ENCODE measurements at places on chromosomes 12 and 14.

DNA sequence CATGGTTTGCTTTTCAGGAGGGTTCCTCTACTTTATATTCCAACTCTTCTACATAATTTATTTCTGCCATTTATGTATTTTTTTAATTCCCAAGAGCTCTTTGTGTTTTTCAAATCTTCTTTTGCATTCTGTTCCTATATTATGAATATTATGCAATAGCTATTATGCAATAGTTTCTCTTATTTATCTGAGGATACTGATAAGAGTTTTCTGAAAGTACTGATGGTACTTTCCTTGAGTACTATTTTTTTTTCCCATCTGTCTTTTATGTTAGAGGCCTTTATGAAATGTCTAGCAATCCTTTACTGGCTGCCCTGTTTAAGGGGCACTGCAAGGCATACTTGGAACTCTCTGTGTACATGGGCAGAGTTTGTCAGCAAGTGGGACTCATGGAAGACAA, 93.4 kb downstream of the SLC41A2 start:
- H3K27ac ChIP-seq: no peak overlapping the region
- DNase-seq: no peak
- H3K36me3 ChIP-seq: no peaks in the 10 kb centered on the region
- H3K27me3 ChIP-seq: no peaks in the 10 kb centered on the region

DNA sequence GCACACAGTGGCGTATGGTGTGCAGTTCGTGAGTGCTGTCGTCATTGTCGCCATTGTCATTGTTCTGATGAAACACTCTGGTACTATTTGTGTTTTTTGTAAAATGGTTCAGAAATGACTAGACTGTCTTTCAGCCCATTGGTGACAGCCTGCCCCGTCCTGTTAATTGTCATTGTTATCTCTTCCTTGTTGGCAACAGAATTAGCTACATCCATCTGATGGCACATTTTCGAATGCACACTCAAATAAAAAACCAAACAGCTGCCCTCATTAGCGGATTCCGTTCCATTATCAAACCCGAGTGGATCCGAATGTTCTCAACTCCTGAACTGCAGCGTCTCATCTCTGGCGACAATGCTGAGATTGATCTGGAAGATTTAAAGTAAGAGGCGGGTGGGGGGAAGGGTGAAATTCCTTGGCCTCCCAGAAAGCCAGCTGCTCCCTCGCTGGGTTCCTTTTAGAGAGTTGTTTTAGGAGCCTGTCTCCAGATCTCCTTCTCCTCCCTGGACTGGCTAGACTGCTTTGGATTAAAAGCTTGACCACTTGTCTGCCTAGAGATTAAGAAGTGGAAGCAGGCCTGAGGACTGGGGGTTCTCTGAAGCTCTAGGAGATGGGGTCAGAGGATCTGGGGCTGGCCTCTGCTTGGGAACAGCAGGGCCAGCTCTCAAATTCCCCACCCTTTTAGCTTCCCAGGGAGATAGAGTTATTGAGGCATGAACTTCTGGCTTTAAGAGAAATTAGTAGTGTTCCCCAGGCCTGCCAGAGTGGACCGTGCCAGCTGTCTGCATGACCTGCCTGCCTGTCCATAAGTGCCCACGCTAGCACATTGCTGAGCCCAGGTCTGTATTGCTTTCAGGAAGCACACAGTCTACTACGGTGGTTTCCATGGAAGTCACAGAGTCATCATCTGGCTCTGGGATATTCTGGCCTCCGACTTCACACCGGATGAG, 43.3 kb downstream of the MMAB start:
- DNase-seq: no peak
- no peak overlapping the region for H3K27ac ChIP-seq
- H3K27me3 ChIP-seq: no peaks in the 10 kb centered on the region
- H3K36me3 ChIP-seq: peaks cover 76% of the 10 kb centered on the region
- H3K4me1 ChIP-seq: no peaks in the 10 kb centered on the region

GRCh38 chr14:69539631-69540410, 34.9 kb downstream of the CCDC177 start:
- H3K27me3 ChIP-seq: no peaks in the 10 kb centered on the region
- no peak for DNase-seq
- no peak overlapping the region for H3K4me3 ChIP-seq
- H3K27ac ChIP-seq: no peak overlapping the region

GRCh38 chr12:6295094-6295811, 15.2 kb upstream of the PLEKHG6 start:
- H3K4me3 ChIP-seq: no peak overlapping the region
- no peaks in the 10 kb centered on the region for H3K36me3 ChIP-seq
- no peak for DNase-seq
- peaks cover 29% of the 10 kb centered on the region for H3K4me1 ChIP-seq
- H3K27ac ChIP-seq: peak overlapping the region; percentile 56
- H3K27me3 ChIP-seq: no peaks in the 10 kb centered on the region

DNA sequence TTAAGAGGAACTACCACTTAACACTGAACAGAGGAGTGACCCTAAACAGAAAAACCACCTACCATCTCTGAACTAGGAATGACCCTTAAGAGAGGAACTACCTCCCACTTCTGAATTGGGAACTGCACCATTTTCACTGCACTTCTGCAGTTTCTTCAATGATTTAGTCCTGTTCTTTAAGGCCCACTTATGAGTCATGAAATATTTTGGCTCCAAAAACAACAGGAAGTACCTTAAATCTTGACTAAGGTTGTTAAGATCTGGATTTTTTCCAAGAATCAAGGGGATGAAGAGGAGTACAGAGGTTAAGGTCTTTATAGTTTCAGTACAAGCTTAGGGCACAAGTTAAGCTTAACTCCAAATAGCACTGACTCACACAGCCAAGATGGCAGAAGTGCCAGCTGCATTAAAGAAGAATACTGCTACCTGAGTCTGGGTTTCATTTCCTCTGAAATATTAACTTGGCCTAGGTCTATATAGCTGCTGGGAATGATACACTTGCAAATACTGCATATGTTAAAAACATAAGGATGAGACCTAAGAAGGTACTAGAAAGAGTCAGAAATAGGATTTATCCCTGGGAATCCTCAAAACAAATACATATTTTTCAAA, 4.2 kb downstream of the NPC2 start:
- no peaks in the 10 kb centered on the region for H3K27me3 ChIP-seq
- no peak overlapping the region for H3K4me3 ChIP-seq
- no peak for DNase-seq
- H3K27ac ChIP-seq: no peak overlapping the region
- H3K4me1 ChIP-seq: peaks cover 30% of the 10 kb centered on the region

GRCh38 chr14:38039496-38039895, 168.2 kb upstream of the SSTR1 start:
- H3K27me3 ChIP-seq: no peaks in the 10 kb centered on the region
- H3K36me3 ChIP-seq: no peaks in the 10 kb centered on the region
- no peaks in the 10 kb centered on the region for H3K4me1 ChIP-seq
- no peak for DNase-seq
- no peak overlapping the region for H3K27ac ChIP-seq

DNA sequence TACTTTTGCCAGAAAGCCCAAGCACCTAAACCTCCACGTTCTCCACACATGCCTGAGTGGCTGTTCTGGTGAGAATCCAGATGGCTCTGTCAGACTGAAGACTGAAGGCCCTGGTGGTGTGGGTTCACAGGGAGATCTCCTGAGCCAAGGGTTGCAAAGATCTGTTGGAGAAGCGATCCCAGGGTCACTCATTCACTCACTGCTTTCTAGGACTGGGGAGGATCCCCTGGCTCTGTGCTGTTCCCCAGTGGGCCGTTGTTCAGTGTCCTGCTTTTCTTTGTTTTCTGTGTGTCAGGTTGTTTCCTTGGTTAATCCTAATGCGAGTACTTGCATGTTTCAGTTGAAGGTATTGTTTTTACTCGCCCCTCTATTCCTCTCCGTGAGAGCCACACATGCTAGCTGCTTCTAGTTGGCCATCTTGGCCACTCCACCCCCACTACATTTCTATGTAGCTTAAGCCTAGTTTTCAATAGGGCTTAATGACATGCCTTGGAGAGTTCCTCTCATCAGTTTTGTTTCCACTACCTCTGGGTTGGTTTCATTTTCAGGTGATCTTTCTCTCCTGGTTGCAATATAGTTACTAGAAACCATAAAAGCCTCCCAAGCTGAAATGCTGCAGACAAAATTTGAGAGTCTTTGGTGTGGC, 144.5 kb upstream of the SLC38A2 start:
- H3K27ac ChIP-seq: peak overlapping the region; percentile 5
- peaks cover 29% of the 10 kb centered on the region for H3K4me1 ChIP-seq
- no peaks in the 10 kb centered on the region for H3K27me3 ChIP-seq
- H3K36me3 ChIP-seq: no peaks in the 10 kb centered on the region
- no peak for DNase-seq

DNA sequence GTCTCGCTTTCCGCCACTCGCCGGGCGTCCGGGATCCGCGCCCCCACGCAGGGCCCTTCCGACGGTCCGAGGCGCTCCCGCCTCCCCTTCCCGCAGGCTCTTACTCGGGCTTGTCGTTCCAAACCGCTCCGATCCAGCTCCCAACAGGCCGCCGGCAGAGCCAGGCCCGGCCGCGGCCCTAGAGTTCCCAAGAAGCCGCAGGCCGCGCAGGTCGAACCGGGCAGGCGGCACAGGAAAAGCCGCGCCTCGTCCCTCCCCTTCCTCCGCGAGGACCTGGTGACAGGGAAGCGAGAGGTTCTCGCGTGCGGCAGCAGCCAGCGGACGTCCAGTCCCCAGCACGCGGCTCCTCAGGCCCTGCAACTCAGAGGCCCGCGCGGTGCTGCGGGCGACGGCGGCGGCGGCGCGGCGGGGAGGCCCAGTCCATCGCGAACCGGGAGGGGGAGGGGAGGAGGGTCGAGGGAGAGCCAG, 272 bp downstream of the HECTD1 start:
- H3K4me1 ChIP-seq: peaks cover 34% of the 10 kb centered on the region
- peak overlapping the region; percentile 97 for H3K27ac ChIP-seq
- no peaks in the 10 kb centered on the region for H3K27me3 ChIP-seq
- DNase-seq: peak; percentile 89
- H3K36me3 ChIP-seq: peaks cover 11% of the 10 kb centered on the region
- peak overlapping the region; percentile 65 for H3K4me3 ChIP-seq

GRCh38 chr12:124411281-124411878, 116.5 kb downstream of the RFLNA start:
- peaks cover 4% of the 10 kb centered on the region for H3K36me3 ChIP-seq
- H3K27me3 ChIP-seq: no peaks in the 10 kb centered on the region
- peak overlapping the region; percentile 84 for H3K27ac ChIP-seq
- no peak overlapping the region for H3K4me3 ChIP-seq
- peak; percentile 95 for DNase-seq

- DNase-seq: no peak
- H3K36me3 ChIP-seq: no peaks in the 10 kb centered on the region
- H3K27me3 ChIP-seq: no peaks in the 10 kb centered on the region
- H3K4me3 ChIP-seq: no peak overlapping the region
Observed at GRCh38 chr12:51326698-51327439, 2.9 kb upstream of the BIN2 start.

DNA sequence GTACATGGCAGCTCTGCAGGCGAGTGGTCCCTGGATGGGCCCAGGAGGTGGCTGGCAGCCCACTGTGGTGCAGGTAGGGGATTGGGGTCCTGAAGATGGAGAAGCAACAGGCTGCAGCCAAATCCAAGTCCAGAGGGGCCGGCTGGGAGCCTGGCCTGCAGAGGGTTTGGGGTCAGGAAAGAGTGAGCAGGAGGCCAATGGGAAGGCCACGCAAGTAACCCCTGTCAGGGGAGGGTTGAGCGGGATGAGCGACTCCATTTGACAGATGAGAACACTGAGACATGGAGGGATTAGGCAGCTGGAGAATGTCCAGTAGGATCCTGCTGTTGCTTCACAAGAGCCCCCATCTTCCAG, 136.0 kb downstream of the BCL11B start:
- peak; percentile 58 for DNase-seq
- H3K36me3 ChIP-seq: no peaks in the 10 kb centered on the region
- no peak overlapping the region for H3K4me3 ChIP-seq
- no peak overlapping the region for H3K27ac ChIP-seq

GRCh38 chr12:11984417-11984816, 86.3 kb upstream of the BCL2L14 start:
- H3K4me3 ChIP-seq: no peak overlapping the region
- no peak overlapping the region for H3K27ac ChIP-seq
- H3K4me1 ChIP-seq: no peaks in the 10 kb centered on the region

DNA sequence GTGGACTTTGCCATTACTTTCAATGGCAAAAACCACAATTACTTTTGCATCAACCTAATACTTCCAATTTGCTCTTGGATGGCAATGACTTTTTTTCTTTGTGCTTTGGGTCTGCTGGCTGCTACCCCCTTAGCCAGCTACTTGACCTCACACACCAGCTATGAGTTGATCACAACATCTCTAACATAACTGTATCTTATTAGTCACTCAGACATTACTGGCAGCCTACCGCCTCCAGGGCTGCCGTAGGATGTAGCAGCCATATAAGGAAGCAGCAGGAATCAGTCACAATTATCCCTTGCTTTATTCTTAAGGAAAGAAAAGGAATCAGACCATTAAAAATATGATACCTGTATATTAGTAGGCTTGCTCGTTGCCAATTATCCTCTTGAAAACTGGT, 260.5 kb downstream of the ADAMTS20 start:
- H3K27ac ChIP-seq: no peak overlapping the region
- H3K27me3 ChIP-seq: no peaks in the 10 kb centered on the region
- H3K4me3 ChIP-seq: no peak overlapping the region
- H3K4me1 ChIP-seq: peaks cover 13% of the 10 kb centered on the region

- peaks cover 5% of the 10 kb centered on the region for H3K4me1 ChIP-seq
- DNase-seq: no peak
- no peaks in the 10 kb centered on the region for H3K36me3 ChIP-seq
- H3K27me3 ChIP-seq: no peaks in the 10 kb centered on the region
- H3K4me3 ChIP-seq: no peak overlapping the region
- no peak overlapping the region for H3K27ac ChIP-seq
Observed at GRCh38 chr12:102766961-102767360, 150.1 kb downstream of the PAH start.

GRCh38 chr12:75529826-75530225, 18.4 kb upstream of the KRR1 start:
- no peak for DNase-seq
- no peaks in the 10 kb centered on the region for H3K36me3 ChIP-seq
- no peaks in the 10 kb centered on the region for H3K27me3 ChIP-seq
- H3K4me3 ChIP-seq: no peak overlapping the region
- no peaks in the 10 kb centered on the region for H3K4me1 ChIP-seq

DNA sequence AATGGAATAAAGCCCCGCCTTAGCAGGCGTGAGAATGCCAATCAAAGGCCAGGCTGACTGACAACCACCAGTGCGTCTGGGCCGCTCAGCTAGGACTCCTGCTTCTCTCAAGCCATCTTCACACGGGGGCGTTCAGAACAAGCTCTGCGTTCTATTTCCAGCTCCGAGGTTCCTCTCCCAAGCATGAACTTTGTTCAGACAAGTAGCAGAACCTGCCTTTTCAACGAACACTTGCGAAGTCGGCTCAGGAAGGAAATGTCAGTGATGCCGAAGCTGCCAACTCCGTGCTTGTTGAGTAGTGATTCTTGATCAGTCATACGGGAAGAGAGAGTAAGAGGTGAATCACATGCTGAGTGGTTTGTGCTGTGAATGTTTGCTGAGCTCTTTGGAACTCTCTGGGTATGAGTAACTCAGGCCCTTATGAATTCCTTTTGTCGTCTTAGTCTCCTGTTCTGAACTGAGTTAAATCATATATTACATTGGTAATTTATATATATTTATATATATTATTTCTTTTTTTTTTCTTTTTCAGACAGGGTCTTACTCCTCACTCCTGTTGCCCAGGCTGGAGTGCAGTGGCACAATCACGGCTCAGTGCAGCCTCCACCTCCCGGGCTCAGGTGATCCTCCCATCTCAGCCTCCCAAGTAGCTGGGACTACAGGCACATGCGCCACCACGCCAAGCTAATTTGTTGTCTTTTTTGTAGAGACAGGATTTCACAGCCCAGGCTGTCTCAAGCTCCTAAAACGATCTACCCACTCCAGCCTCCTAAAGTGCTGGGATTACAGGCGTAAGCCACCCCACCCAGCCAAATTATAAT, 29.4 kb upstream of the BCL7A start:
- no peaks in the 10 kb centered on the region for H3K36me3 ChIP-seq
- H3K4me1 ChIP-seq: no peaks in the 10 kb centered on the region
- H3K27ac ChIP-seq: peak overlapping the region; percentile 3
